ENCODE measurements at places on chromosomes 4 and X.

DNA sequence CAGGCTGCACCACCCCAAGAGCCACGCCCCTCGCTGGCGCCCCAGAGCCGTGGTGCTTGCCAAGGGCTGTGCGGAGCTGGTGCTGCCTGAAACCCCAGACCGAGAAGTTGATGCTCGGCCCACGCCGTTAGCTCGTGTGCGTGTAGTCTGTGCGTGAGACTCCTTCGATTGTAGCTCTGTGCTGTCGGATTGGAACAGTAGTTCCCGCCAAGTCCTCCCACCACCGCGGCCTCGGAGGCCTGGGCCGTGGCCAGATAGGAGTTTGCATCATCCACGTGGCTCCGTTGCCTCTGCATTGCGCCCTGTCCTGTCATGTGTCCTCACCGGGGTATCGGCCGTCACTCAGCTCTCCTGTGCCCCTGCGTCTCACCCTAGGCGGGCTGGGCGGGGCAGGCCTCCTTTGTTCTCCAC is 24.2 kb downstream of the TNIP2 start:
- no peak for DNase-seq

DNA sequence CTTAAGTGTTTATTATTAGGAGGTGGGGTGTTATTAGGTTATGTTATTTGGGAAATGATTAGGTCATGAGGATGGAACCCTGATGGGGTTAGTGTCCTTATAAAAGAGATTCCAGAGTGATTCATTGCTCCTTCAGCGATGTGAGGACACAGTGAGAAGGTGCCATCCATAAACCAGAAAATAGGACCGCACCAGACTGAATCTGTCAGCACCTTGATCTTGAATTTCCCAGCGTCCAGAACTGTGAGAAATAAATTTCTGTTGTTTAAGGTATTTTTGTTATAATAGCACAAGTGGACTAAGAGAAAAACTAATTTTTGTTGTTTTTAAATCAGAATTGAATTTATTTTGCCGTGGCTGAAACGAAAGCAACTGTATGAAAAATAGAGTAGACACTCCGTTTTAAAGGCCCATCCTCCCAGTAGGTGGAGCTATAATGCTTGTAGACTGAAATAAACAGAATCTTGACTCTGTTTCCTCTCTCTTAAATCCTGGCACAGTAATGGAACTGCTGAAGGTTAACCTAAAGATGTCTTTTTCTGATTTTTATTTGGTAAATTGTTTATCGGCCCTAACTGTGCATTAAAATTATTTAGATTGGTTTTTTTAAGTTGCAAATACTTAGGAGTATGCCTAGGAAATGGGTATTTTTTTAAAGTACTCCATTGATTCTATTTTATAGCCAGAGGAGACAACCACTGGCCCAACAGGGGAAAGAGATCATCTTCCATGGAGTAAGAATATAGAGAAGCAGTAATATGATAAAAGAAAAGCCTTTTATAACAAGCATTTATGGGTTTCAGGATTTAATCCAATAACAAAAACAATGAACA is 133.2 kb upstream of the ADAMTS3 start:
- DNase-seq = peak; percentile 36

DNA sequence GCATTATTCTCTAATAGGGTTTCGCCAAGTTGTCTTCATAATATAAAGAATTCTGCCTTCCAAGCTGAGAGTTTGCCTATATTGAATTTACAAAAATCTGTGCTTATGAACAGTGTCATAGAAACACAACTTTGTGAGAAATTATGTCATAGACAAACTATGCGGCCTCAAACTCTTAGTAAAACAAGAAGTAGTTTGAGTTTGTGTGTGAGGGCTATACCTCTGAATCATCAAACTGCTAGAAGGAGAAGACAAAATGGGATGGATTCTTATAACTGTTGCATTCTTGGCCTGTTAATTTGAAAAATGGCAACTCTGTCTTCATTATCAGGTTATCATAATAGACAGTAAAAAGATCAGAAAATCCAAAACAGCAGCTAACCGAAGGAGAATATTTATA is 46.1 kb upstream of the NAP1L5 start:
- no peak for DNase-seq

GRCh38 chr4:20298986-20299385 is 47.3 kb downstream of the SLIT2 start:
- no peak for DNase-seq

DNA sequence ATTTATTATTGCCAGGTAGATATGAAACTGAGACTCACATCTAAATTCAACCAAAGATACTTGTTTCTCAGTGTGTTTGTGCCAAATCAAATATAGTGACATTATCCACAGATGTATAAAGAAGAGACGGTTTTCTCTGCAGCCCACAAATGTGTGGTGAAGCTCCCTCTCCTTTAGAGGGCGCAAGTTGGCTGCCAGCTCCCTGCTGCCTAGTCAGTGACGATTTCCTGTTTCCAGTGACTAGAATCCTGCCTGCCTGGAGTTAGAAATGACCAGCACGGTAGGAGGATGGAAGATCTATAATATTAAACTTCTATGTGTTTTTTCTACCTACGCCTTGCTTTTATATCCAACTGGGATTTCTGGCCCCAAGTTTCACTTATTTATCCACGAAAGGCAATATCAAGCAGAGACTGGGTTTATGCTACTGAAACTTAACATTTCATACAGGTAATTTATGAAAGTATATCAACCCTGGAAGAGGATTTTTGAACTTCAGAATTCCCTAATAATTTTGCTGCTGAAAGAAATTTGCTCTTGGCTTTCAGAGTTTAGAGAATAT is 1793.7 kb upstream of the TENM3 start:
- peak; percentile 75 for DNase-seq

DNA sequence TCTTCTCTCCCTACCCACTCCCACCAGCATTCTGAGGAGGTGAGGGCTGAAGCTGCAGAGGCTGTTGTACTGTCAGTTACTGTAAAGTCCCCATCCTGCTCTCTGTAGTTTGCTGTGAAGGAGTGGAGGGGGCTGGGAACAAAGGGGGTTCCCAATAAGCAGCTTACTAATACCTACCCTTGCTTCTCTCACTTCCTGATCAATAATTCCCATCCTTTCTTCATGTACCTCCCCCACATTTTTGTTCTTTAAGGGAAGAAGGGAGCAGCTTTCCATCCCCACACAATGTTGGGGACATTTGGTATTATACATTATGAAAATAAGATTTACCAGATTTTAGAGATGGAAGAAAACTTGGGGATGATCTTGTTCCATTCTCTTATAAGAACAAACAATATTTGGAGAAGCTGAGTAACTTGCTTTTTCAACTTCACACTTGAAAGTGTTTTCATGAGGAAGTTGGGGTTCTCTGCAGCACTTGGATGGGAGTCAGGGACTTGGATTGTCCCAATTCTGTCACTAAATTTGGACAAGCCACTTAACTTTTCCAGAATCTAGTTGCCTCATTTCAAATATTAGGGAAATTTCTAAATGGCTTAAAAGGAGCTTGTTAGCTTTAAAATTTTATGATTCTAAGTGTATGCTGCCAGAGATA is 5.4 kb downstream of the TBC1D1 start:
- DNase-seq = no peak

DNA sequence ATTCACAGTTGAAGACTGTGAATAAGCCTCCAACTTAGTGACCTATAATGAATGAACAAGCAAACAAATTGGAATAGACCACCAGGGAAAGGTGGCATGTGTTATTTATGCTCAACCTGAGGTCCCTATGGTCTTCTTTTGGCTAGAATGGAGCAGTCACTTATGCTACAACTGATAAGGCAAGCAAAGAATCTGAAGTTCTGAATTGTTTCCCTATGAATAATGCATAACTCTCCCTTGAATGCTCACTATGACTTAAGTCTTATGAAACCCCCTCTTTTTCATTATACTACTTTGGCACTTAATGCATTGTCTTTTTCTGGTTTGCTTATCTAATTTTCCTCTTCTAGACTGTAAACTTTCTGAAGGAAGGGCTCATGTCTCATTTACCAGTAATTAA is 2.6 kb downstream of the GIMD1 start:
- DNase-seq = no peak

GRCh38 chr4:46975812-46976553 is 17.4 kb downstream of the GABRA4 start:
- no peak for DNase-seq

- DNase-seq = peak; percentile 74
These were observed 16.8 kb upstream of the NAT8L start for GRCh38 chr4:2042204-2042946.
